Stimulated activated CD8-positive, alpha-beta memory T cell treated with anti-CD3 and anti-CD28 coated beads, Interleukin-2, amount 100 ng/mL, for 1 hour (primary cell): ENCODE measurements at places on chromosomes 13 and 19.

DNA sequence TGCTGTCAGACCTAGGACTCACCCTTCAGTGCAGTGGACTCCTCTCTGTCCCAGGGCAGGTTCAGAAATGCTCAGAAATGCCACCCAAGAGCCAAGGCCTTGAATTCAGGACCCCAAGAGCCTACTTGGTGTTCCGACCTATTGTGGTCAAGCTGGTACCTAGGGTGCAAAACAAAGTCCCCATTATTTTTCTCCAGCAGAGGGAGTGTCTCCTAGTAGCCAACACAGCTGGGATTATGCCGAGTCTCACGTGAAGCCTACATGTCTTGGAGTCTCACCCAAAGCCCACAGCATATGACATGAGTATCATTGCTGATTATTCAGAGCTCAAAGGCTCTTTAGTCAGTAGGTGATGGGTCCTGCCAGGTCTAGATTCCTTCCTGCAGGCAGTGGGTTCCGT, 671.1 kb upstream of the SPRY2 start:
- DNase-seq, result no peak

DNA sequence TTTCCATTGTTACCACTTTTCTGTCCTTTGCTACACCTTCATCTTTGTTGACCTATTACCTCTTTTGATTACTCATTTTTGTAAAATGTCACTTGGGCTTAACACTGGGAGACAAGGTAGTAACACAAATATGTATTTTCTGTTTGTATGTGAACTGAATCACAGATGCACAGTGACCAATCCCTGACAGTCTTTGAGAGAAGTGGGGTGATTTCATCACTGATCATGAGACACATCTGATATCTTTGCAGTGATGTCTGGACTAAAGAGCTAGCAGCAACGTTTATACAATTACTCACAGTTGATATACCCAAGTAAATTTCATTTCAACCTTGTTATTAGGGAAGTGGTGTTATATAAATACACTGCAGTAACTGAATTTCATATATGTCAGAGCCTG, 1397.4 kb upstream of the SPRY2 start:
- no peak for DNase-seq

DNA sequence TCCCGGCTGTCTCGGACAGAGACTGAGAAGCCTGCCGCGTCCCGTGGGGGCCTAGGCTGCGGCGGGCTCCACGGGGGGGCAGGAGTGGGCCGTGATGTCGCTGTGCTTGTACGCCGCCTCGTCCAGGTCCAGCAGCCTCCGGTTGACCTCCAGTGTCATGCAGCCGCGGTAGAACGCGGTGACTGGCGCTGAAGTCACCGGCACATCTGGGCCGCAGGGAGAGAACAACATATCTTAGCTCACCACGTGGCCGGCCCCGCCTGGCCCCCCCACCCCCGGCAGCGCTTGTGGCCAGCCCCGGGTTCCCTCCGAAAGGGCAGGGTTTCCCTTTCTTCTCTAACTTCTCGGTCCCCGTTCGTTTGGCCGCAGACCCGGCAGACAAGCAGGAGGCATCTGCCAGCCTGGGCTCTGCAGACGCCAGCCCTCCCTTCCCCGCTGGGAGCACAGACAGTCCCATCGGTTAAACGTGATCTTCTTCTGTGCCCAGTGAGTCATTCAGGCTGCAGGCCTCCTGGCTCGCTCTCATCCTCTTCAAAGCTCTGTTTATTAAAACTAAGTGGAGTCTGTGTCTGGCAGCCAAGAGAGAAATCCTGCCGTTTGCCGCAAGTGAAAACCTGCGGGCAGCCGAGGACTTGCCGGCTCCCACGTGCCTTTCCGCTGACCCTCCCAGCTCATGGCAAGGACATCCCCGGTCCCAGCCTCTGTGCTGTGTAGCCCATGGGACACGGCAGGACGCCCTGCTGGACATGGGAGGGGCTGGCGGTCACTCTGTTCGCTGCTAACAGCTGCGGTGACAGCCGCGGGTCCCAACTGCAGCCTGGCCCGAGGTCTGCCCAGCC, 42.8 kb downstream of the GAS6 start:
- DNase-seq, result no peak

DNA sequence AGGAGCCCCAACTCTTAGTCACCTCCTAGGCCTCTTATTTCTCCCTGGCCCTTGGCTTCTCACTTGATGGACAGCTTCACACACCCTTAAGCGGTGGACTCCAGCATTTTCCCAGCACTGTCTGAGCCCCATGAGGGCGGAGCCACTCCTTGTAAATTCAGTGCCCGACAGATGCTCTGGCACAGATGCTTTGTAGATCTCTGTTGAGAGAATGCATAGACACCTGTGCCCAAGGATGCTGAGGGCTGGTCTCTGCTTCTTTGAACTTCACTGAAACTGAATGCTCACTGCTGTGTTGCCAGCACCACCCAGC, 3.3 kb downstream of the SYCN start:
- DNase-seq, result no peak

DNA sequence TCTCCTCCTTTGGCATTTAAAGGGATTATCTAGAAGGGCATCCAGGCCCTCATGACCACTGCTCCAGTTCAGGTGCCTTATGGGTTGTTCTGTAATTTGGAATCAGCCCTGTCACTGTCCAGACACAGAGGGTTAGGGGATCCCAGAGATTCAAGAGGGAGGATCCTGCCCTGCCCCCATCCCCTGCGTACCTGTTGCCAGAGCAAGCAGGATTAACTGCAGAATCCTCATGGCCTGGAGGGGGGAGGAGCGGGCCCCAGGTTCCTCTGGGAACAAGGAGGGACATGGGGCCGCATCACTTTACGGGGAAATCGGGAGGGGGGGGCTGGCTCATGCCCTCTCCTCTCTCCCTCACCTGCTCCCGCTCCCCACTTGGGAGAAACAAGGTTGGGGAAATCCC, 1.0 kb downstream of the KLK11 start:
- DNase-seq, result no peak

DNA sequence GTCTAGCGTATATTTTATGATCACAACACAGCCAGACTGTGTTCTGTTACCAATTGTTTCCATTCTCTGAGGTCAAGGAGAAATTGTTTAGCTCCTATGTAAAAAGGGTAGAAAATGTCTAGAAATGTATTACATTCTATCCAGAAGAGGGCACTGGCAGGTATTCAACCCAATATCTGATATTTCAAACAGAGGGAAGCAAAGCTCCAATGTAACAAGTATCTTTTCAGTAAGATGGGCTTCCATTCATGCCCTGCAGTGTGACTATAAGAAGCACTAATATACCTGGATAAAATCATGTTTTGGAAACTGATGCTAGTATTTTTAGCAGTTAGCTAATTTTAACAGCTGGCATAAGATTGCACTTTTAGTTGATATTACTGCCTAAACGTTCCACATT, 312.7 kb downstream of the FGF14 start:
- DNase-seq, result no peak

GRCh38 chr19:41997851-41998229, 3.8 kb upstream of the ATP1A3 start:
- no peak for DNase-seq

DNA sequence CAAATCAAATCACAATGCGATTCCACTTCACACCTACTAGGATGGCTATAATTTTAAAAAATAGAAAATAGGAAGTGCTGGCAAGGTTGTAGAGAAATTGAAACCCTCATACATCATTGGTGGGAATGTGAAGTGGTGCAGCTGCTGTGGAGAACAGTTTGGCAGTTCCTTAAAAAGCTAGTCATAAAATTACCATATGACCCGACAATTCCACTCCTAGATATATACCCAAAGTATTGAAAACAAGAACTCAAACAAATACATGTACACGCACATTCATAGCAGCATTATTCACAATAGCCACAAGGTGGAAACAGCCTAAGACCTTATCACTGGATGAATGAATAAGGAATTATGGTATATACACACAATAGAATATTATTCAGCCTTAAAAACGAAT, 12.0 kb downstream of the HMGB1 start:
- no peak for DNase-seq

DNA sequence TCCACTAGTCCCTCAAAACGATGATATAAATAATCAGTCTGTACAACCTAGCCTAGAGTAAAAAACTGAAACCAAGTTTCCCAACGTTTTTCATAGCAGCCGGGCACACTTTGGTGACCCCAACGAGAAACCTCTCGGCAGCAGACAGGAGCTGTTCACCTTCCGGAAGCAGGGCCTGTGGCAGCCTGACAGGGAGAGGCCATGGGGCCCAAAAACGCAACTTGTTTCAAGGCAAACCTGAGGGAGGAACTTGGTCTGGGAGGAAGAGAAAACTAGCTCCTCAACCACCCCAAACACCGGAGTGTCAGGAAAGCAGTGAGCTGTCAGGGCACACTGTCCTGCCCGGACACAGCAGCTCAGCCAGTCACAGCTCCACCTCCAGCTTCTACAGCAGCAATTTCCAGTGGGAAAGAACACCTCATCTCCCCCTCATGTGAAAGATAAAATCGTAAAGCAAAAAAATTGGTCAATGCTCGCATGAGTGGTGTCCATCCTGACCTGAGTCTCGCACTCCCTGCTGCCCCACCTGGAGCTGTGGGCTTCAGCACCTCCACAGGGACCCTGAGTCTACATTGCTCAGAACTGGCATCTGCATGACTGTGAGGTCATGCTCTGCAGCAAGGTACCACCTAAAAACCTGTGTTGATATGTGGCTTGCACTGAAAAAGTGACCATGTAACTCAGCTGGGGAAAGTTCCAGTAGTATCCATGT, 40.6 kb upstream of the LATS2 start:
- DNase-seq, result no peak

- DNase-seq, result no peak
Observed at GRCh38 chr13:26024558-26024957, 27.3 kb downstream of the SHISA2 start.

DNA sequence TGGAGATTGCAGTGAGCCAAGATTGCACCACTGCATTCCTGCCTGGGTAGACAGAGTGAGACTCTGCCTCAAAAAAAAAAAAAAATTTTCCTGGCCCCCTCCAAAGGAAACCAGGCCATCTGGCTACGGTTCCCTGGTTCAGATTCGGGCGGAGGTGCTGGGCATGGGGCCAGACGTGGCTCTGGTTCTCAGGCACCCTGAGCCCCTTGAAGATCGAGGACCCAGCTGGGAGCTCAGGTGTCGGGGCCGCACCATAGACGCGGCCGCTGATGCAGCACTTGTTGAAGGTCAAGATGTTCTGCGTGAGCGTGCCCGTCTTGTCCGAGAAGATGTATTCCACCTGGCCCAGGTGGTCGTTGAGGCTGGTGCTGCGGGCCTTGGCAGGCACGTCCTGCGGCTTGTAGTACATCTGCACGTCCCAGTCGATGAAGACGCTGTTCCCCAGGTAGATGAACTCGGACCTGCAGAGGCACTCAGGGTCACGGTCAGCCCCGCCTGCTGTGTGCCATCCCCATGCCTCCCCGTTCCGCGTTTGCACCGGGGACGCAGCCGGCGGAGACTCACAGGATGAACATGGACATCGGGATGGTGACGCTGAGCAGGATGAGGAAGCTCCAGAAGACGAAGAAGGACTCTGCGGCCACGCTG, 12.3 kb downstream of the ATP8B3 start:
- no peak for DNase-seq
